ENCODE measurements at places on chromosomes 1 and 21.

DNA sequence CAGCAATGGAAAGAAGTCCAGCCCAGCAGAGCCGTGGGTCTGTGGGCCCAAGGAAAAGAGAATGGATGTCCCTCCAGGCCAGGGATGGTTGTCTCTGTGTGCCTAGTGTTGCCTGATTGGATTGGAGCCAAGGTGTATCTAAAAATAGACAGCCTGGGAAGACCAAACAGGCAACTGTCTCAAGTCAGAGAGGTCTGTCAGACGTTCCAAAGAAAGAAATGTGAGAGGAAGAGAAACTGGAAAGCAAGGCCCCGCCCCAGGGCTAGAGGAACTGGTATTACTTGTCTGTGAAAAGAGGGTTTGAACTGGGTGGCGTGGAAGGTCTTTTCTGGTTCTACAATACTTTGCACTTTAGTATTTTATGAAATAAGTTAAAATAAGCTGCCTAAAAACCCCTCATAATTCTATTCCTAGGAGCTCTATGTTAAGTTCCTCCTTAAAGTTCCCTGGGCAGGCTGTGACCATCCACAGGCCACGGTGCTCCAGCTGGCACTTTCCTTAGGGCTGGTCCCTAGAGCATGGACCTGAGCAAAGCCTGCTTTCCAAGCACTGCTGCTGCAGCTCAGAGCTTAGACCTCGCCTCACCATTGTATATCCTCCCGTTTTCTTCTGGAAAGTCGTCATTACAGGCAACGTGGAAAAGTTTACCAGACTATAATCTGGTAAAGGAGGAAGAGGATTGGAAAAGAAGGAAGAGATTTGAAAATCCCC, 151.6 kb downstream of the DISC1 start:
- no peak for DNase-seq

- no peak for DNase-seq
Observed at GRCh38 chr1:157189986-157190982, 52.1 kb upstream of the ETV3 start.

- no peak for DNase-seq
Observed at GRCh38 chr1:185375583-185375982, 58.5 kb upstream of the IVNS1ABP start.

DNA sequence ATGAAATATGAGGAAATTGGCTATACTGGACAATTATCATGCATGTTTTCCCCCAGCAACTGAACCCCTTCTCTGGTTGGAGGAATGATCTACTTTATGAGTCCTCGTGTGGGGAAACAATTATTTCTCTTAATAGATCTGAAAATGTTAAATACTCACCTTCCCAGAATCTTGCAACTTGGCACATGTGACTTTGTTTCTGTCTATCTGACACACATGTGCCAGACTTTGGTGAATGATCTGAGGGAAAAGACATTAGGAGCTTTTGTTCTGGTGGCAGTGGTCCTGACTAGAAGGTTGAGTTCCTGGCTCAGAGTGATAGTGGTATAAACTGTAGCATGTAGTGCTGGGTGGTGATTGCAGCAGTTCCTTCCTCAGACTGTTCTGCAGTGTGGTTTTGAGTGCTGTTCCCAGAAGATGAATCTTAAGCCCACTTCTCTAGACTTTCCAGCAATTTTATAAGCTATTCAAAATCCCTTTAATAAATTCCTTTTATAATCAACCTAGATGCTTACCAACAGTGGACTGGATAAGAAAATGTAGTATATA, 59.3 kb upstream of the B3GALNT2 start:
- no peak for DNase-seq

DNA sequence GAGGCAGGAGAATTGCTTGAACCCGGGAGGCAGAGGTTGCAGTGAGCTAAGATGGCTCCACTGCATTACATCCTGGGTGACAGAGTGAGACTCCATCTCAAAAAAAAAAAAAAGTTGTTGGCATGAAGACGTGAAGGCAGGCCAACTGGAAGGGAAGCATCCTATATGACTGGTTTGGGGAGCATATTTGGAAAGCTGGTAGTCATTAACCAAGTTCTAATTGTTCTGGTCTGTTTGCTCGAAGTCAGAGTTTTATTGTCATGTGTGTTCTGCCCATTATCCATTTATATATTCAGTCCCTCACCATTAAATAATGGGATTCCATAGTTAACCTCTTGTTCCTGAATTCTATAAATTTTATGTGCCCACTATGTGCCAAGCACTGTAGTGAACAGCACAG, 3.3 kb upstream of the GLRX2 start:
- no peak for DNase-seq

- no peak for DNase-seq
Observed at GRCh38 chr1:78009836-78010235, 5.1 kb downstream of the DNAJB4 start.

DNA sequence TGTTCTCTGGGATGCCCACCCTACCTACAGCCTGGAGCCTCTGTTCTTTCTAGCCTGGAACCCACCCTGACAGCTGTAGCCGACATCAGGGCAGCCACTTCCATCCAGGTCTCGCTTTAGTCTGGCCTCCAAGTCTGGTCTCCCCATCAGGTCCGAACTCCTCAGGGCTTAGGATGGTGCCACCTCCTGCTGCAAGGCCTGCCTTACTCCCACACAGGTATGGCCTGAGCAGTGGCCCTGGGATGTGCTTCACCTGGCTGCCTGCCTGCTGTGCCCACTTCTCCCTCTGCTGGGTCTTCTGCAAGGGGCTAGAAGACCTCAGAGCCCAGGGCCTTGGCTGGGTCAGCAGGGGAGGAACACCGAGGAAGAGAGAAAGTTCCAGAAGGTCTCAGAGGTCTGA, 35.7 kb upstream of the MAGOH start:
- DNase-seq: no peak

DNA sequence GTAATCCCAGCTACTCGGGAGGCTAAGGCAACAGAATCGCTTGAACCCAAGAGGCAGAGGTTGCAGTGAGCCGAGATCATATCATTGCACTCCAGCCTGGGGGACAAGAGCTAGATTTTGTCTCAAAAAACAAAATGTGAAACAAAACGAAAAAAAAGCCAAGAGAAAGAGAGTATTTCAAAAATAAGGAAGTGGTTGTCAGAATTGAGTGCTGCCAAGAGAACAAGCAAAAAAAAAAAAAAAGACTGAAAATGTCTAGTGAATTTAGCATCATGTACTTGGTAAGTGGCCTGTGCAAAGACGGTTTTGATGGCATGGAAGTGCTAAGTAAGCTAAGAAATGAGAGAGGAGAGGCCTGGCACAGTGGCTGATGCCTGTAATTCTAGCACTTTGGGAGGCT, 14.3 kb downstream of the KPNA6 start:
- DNase-seq: no peak

DNA sequence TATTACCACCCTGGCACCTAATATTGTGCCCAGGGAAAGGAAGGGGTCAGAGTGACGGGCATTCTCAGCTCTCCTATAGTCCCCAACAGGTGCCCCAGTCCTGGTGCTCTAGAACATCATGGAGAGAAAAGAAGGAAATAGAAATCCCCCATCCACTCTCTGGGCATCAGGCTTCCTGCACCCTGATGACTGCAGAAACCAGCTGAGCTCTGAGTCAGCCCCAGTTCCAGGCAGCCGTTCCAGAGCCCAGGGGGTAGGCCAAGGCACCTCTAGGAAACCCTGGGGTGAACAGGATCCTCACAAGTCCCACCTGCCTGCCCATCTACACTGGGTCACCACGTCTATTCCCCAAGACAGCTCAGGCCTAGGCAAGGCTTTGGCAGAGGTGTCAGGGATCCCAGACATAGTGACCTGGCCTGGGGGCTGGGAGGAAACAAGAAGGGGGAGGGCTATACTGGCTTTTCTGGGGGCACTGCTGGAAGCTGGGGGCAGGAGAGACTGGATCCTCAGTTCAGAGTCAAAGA, 709 bp downstream of the NECTIN4 start:
- no peak for DNase-seq

GRCh38 chr1:11568687-11569086, 85.5 kb downstream of the FBXO2 start:
- DNase-seq: no peak

DNA sequence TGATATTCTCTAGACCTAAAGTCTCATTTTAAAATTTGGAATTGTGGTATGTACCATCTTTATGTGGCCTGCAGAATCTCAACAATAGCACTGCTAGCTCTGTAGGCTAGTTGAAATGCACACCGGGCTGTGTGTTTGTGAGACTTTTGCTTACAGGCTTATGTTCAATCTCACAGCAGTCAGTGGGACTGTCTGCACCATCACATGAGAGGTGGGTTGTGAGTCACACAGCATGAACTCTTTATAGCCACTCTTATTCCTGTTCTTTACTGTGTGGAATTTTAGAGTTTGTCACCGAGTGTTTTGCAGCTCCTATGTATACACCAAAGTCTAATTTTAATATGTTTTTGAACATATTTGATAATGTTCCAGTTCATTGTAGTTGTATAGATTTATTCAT, 74.6 kb downstream of the RASAL2 start:
- DNase-seq: no peak

- no peak for DNase-seq
Observed at GRCh38 chr1:147913362-147913942, 10.9 kb downstream of the GJA8 start.

DNA sequence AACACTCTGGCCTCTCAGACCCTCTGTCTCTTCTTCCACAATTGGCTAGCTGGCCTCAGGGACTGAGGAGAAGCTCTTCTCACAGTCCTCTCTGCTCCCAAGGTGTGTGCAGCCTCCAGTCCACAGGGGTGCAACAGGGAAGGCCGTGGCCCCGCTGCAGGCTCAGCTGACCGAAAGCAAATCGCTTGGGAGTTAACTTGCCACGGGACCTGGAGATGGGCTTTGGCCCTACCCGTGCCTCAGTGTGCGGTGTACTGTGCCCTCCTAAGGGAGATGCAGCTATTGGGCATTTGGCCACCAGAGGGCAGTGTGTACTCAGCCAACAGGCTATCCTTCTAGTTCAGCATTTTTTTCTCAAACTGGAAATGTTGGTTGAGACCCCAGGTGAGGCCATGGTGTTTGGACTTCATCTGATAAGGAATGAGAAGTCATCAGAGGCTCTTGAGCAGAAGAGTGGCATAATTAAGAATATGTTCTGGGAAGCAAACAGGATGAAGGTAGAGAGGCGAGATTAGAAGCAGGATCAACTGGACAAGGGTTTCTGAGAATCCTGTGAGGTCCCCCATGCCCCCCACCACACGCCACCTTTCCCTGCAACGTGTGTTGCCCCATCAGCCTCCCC, 42.5 kb upstream of the TMEM125 start:
- peak; percentile 70 for DNase-seq

DNA sequence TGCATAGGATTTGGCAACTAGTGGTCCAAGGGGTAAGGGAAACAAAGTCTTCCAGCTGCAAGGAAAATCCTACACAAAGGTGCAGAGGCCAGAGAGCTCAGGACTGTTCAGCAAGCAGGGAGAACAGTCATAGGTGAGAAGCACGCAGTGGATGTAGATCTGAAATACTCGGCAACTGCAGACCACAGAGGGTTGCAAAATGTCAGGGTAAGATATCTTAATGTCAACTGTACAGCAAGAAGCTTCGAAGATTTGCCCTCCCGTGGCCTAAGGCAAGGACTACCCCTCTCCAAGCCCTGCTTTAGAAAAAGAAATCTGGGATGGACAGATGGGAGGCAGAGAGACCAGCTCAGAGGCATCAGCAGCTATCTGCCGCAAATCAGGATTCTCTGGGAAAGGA, 153.4 kb upstream of the IRF2BP2 start:
- no peak for DNase-seq

DNA sequence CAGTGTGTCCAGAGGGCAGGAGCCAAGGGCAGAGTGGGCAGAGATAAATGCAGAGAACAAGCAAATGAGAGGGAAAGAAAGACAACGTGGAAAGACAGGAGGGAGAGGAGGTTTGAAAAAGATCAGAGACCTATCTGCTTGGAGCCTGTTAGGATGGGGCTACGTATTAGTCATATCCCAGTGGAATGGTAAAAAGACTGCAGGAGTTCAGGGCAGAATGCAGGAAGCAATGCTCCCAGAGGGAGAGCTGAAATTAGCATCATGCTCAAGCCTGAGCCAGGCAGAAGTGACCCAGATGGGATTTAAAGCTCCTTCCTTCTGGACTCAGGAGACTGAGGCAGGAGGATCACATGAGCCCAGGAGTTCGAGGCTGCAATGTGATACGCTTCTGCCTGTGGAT, 261.3 kb upstream of the CHRM3 start:
- DNase-seq: no peak

GRCh38 chr1:24801176-24801575, 55.9 kb downstream of the CLIC4 start:
- DNase-seq: no peak

DNA sequence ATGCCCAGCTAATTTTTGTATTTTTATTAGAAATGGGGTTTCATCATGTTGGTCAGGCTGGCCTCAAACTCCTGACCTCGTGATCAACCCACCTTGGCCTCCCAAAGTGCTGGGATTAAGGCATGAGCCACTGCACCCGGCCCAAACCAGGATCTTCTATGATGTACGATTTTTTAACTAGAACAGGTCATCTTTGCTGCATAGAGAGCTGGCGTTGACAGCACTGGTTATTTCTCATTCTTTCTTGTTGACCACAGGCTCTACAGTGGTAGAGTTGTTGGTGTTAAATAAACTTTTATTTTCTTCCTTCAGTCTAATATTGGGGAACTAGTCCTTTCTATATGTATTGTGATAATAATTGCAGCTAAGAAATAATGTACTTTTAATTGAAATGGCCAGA, 3.8 kb upstream of the MAB21L3 start:
- DNase-seq: no peak

GRCh38 chr1:68675336-68675735, 178.5 kb upstream of the DEPDC1 start:
- no peak for DNase-seq

DNA sequence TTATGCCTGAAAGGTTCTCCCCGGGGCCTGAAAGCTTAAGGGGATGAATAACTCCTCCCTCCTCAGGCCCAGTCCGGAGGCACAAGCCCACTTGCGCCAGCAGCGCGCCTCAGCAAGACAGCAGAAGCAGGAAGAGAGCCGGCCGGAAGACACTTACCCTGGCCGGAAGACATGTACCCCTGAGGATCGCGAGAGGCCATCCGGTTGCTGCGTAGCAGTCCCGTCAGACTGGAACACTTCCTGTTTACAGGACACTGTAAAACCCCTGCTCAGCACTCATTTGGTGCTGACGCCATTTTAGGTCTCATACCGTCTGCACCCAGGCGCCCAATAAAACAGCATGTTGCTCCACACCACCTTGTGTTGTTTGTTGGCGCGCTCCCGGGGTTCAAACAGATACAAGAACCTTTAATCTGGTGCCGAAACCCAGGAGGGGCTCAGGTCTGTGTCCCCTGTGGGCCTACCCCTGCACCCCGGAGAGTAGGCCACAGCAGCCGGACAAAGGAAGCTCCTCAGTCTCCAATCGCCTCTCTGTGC, 30.3 kb downstream of the VN1R5 start:
- no peak for DNase-seq

- DNase-seq: no peak
Observed at GRCh38 chr1:4494558-4494957, 159.9 kb upstream of the AJAP1 start.

All from activated CD8-positive, alpha-beta memory T cell treated with anti-CD3 and anti-CD28 coated beads for 1 hour (primary cell).